ENCODE measurements at places on chromosomes 16 and 17.

DNA sequence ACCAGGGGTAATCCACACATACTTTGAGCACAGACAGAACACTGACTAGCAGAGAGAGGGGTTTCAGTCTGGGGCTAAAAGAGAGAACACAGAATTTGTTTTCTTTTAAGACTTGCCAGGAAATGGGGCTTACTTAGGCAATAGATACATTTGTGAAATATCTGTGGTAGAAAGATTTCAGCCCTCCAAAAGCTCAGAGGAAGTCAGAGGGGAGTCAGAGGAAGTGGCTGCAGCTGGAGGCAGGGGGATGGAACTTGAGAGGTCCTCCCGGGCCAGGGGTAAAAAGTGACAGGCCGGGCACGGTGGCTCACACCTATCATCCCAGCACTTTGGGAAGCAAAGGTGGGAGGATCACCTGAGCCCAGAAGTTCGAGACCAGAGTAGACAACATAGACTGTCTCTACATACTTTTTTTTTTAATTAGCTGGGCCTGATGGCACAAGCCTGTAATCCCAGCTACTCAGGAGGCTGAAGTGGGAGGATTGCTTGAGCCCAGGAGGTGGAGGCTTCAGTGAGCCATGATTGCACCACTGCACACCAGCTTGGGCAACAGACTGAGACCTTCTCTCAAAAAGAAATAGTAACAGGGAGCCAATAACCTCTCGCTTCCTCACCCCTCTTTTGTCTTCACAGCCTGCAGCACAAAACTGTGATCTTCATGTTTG lies 49.9 kb downstream of the NLRC5 start:
- DNase-seq: no peak

DNA sequence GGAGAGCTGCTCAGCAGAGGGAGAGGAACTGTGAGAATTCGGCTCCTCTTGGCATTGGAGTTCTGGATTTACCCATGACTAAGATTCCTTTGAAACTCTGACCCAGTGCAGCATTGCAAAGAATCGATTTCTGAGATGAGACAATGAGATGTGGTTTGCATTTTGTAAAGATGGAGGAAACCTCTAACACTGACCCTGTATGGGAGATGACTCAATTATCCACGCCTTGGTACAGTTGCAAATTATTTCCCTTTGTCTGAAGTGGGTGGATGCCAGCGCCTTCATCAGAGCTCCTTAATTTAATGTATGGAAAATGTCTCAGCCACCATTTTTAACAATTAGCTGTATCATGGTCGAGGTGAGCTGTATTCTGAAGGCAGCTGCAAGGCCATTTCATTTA lies 53.4 kb downstream of the NUP93 start:
- DNase-seq: no peak

GRCh38 chr17:21039839-21040575 lies 2.8 kb downstream of the USP22 start:
- DNase-seq: no peak

- no peak for DNase-seq
Measured at GRCh38 chr16:27083861-27084261, 17.1 kb downstream of the C16orf82 start.

DNA sequence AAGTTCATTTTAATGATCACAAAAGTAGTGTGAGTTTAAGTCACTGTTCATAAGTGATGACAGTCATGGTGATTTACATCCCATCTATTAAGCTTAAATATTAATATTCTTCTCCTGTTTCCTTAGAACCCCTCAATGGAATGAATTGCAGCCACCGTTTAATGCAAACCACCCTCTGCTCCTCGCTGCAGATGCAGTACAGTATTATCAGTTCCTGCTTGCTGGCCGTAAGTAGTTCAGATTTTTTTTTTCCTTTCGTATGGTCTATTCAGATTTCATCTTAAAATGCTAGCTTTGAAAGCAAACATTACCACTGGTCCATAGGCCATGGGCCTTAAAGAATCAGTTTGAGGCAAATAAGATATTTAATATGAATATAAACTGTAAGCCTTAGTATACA lies 359.0 kb upstream of the TBX2 start:
- DNase-seq: no peak

DNA sequence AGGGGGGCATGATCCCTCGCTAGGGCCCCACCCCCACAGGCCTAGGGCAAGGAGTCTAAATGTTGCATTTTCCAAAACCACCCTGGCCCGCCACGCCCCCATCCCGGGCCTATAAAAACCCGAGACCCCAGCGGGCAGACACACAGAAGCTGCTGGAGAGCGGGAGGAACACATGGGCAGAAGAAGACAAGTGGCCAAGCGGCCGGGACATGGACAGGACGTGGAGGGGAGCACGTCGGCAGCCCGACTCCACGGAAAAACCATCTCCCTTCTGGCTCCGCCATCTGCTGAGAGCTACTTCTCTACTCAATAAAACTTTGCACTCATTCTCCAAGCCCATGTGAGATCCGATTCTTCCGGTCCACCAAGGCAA lies 34.1 kb upstream of the ENPP7 start:
- DNase-seq: no peak

DNA sequence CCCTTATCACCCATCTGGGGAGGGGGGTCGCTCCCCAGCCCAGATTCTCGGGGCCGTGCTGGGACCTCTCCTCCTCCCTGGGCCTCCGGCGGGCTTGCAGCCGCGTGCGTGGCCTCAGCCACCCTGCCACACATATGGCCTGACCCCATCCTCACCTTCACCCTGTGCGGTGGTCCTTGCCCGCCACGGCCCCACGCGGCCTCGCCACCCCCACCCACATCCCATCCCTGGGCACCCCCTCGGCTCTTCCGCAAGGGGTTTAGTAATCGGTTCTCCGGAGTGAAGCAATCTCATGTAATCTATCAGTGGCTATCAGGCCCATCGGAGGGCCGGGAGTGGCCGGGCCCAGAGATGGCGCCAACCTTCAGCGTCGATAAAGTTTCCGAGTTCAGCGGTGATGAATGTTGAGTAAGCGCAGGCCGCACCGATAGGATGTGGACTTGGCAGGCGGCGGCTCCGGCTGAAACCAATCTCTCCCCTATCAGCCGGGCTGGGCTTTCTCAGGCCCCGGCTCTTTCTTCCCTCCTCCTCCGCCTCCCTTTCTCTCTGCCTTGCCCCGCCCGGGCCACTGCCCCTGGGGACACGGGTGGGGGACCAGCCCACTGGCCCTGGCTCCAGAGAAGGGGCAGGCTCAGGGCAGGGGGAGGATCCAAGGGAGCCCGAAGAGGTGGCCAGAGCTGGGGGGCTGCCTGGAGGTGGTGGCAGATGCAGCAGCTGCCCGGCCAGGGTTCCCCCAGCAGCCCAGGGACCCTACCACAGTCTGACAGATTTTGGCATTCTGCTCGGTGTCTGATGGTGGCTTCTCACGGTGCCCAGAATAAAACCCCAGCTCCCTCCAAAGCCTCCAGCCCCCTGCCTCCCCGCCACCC lies 20.8 kb downstream of the ZFPM1 start:
- no peak for DNase-seq

DNA sequence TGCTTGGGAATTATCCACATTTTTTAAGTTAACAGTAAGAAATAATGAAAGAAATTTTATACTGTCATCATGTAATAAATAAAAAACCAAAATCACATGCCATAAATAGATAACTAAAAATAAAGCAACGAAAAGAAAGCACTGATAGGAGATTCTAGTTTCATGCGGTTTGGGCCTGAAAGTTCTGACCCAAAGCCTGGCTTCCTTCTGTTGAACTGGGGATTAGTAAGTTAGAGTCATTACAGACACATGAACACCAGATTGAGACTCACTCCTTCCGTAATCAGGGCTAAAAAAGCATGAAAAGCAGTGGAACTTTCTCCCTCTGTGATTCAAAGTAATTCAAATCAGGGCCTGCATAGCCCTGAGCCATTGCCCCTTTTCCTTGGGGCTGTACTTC lies 13.2 kb upstream of the SLC6A2 start:
- no peak for DNase-seq

DNA sequence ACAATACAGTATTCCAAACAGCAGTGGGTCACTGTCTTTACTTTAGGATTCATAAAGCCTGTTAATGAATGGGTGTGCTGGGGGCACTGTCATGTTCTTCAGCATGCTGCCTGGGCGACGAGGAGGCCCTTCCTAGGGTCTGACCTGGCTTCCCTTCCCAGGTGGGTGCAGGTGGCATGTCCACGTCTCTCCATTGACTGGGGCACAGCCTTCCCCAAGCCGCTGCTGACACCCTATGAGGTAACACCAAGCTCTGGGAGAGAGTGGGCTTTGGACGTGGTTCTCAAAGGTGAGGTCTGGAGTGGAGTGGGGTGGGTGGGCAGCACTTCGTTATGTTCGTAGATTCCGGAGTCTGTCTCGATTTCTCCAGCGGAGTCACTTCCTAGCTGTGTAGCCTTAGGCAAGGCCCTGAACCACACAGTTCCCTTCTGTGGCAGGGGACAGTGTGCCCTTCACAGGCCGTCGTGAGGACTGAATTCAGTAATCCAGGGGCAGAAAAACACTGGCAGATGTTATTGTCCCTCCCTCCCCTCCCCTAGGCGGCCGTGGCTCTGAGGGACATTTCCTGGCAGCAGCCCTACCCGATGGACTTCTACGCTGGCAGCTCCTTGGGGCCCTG lies 771 bp upstream of the OVCA2 start:
- DNase-seq: no peak

GRCh38 chr16:58578642-58579041 lies 51.0 kb downstream of the CNOT1 start:
- DNase-seq: no peak

DNA sequence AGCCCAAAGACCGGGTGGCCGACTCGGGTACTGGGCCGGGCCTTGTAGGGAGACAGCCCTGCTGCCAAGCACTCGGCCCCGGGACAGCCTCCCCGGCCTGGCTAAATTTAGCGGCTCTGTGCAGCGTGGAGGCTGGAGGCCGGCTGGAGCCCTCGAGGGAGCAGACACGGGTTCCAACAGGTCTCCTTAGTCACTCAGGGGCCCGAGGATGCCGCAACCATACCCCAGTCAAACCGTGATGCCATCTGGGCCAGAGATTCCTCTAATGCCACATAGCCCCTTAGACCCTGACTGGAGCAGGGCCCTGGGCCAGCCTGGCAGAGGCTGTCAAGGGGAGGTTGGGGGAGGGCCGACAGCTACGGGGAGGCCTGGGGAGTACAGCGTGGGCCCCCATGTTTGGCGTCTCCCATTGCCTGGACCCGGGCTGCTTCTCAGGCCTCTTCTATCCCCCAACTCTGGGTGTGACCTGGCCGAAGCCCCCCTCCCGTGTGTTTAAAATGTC lies 2.9 kb upstream of the P2RX1 start:
- no peak for DNase-seq

GRCh38 chr17:35684055-35684802 lies 47.2 kb upstream of the RASL10B start:
- no peak for DNase-seq

DNA sequence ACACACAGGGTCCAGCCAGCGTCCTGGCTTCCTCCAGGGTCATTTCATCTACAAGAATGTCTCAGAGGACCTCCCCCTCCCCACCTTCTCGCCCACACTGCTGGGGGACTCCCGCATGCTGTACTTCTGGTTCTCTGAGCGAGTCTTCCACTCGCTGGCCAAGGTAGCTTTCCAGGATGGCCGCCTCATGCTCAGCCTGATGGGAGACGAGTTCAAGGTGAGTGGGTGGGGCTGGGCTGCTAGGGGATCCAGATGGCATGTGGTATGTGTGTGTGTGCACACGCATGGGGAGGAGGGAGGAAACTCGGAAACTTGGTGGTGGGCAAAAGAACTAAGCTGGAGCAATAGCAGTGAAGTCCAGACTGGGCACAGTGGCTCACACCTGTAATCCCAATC lies 11.5 kb downstream of the CETP start:
- DNase-seq: no peak

- no peak for DNase-seq
Measured at GRCh38 chr17:28598389-28598788, 436 bp downstream of the SPAG5 start.

DNA sequence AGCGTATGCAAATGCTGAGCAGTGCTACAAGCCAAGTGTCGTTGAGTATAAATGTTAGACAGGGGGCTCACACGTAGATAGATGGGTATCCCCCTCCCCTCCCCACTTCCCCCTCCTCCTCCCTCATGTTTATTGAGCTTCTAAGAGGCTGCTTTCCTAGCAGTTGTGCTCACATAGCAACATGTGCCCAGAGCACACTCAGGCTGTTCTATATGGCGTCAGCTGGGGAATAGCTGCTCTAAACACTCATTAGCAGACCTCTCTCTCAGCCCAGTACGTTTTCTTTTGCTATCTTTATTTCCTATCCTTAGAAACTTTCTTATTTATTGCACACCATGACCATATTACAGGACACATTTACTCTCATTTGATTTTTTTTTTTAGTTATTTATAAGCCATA lies 1.8 kb downstream of the KCNJ2 start:
- no peak for DNase-seq

DNA sequence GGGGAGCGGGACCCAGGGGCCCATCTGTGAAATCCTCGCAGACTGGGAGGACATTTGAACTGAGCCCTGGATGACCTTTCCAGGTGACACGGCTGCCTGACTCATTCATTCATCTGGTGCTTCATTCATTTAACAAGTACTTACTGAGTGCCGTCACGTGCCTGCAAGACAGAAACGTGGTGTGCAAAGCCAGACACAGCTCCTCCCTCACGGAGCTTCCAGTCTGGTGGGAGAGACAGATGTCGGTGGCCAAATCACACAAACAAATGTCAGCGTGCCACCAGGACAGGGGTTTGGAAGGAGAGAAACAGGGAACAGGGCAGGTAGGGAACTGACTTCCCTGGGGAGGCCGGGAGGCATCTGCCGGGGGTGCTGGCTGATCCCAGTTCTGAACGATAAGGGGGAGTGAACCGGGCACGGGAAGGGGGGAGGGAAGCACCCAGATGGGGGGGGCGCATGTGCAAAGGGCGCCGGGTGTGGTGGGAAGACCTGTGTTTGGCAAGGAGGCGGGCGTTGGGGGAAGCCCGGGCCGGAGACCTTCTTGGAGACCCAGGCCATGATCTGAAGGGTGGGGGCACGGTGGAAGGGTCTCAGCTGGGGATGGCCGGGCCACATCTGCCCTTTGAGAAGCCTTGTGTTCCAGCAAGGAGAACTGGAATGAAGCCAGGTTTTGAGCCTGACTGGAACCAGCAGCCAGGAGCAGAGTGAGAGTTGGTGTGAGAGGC lies 93.6 kb upstream of the CIBAR2 start:
- DNase-seq: no peak

GRCh38 chr17:21177854-21178600 lies 35.9 kb downstream of the TMEM11 start:
- no peak for DNase-seq

DNA sequence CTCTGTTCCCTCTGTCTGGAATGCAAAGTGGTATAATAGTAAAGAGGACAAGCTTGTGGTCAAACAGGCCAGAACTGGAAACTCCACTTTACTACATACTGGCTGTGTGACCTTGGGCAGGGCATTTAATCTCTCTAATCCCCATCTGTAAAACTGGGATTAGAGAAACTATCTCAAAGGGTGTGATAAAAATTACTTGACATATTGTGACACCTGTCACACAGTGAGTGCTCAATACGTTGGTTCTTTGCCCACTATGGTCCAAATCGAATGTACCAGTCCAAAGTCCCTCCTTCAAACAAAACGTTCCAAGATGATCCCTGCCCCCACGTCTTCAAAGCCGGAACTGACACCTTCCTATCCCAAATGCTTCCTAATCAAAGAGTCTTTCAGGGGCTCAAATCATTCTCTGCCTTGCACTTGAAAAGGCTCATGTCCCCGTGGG lies 734 bp downstream of the PGAP3 start:
- DNase-seq: no peak

Data from activated CD8-positive, alpha-beta memory T cell treated with anti-CD3 and anti-CD28 coated beads for 1 hour (primary cell).